ENCODE measurements at places on chromosomes 5 and 9. TPM values are rescaled to one million over a fixed set of nuclear protein-coding genes. Genes with fewer than 3 reads are reported as not detected.

BTNL3 gene
- not detected for polyA plus RNA-seq

DNA sequence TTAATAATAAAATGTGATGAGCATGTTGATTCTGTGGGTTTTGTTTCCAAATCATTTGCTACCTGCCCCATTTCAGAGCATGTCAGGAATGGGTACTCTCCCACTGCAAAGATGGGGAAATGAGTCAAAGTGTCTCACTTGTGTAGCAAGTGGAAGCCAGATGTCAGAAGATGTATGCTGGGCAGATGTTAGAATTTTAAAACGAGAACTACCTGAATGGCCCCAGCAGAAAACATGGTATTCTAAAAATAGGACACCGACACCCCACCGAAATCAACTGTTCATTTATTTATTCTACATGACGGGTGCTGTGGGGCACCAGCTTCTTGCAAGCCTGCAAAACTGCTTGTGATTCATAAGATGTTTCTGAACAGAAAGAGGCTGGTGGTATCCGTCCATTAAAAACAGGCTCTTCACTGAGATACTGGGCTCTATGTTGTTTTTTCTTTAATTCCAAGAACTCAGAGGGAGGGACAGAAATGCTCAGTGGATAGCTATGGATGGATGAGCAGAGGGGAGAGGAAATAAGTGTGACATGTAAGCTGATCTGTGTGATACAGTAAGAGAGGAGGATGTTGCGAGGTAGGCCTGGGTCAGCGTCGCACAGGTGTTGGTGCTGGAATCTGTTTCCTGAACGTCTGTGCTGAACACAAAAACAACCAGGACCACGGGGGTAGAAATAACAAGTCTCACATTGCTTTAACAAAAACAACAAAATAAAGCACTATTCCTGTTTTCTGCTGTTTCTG is 157.2 kb downstream of the EFNA5 start:
- DNase-seq = no peak

DNA sequence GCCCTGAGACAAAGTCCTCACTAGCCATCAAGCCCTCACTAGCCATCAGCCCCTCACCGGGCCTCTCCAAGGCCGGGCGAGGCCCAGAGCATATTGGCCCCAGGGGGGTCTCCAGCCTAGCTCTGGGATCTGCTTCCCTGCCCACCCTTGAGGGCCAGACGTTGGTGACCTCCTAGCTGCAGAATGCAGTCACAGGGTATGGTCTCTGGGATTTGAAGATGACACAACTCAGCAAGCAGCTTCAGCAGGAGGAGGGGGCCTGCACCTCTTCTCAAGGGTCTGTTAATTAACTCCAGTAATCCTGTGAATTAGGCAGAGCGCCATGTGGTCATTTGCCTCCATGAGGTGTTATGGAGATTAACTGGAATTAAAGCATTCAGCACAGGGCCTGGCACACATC is 116.9 kb upstream of the SPOCK1 start:
- no peak for DNase-seq

AIF1L gene
- polyA plus RNA-seq = 371 TPM

DNA sequence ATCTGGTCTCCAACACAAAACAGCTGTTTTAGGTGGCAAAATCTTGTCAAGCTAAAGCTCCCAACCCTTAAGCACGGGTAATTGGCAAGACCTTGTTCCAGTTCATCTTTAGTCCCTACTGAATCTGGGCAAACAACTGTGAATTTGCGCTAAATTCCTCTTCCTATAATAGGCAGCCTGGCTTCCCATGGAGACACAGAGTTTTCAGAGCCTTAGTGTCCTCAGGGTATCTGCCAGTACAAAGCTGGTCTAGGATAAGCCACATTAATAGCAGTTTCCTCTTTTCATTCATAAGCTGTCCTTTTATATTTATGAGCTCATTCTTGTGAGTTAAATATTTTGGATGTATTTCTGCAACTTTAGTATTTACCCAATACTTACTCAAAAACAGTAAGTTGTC is 59.5 kb downstream of the FGF10 start:
- DNase-seq = no peak

DNA sequence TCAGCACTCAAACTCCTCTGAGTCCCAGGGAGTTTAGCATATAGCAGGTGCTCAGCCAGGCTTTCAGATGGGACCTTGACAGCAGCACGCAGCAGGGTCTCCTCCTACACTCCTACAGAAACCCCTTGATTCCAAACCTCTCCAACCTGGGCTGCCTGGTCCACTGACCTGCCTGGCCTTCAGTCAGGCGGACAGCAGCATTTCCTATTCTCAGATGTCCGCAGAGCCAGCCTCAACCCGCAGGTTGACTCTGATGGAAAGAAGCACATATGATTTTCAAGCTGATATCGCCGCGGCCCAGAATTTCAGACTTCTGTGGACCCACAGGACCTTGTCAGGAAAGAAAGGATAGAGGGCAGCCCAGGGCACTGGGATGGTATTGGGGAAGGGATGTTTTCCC is 5.3 kb upstream of the SLC25A48 start:
- no peak for DNase-seq

DNA sequence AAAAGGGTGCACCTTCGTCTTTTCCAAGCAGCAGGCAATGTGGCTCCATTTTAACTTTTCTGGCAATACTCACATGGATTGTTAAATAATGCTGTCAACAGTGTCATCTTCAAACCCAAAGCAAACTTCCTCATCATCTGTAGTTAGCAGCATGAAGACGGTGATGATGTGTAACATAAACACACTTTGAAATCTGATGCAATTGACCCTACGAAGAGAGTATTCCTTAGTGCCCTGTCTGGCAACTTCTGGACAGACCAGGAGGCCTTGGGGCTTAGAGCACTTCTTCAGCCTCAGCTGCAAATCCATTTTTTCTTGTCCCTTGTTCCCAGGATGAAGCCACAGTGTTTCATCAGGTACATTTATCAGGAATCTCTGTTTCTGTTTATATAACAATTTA is 149.1 kb downstream of the GHR start:
- DNase-seq = no peak

FREM1 gene
- 156 TPM for polyA plus RNA-seq

GRCh38 chr9:99663297-99663696 is 158.4 kb upstream of the NR4A3 start:
- DNase-seq = no peak

DNA sequence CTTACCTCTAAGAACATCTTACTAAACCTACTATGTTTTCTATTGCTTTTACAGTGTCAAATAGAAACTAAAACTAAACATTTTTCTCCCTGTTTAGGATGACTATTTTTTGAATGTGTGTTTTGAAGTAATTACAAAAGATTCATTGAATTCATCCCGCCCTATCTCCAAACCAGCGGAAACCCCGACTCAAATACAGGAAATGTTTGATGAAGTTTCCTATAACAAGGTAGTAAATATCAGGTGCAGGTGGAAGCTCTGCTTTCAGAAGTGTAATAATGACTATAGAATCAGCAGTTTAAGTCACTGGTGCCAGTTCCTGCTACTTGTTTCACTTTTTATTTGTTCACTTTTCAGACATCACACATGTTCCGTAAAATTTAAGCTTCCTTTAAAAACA is 20.0 kb downstream of the ERAP2 start:
- no peak for DNase-seq

- no peak for DNase-seq
These were observed 643 bp downstream of the PLEKHG4B start for GRCh38 chr5:92401-93220.

PAEP gene
- not detected for polyA plus RNA-seq

DNA sequence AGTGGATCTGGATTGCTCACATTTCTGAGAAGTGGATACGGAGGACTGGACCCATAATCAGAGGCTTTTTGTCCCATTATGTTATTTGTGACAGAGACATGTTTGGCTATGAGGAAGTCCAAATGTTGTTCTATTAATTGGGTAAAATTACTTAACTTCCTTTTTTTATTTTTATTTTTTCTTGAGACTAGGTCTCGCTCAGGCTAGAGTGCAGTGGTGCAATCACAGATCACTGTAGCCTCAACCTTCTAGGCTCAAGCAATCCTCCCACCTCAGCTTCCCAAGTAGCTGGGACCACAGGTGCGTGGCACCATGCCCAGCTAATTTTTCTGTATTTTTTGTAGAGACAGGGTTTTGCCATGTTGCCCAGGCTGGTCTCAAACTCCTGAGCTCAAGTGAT is 11.9 kb upstream of the PGGT1B start:
- DNase-seq = no peak

- DNase-seq = peak; percentile 80
These were observed 101.3 kb downstream of the RASEF start for GRCh38 chr9:82961504-82962125.

- no peak for DNase-seq
These were observed 28.7 kb downstream of the DNAJC21 start for GRCh38 chr5:34957857-34958690.

- DNase-seq = no peak
These were observed 37.0 kb upstream of the TAF1L start for GRCh38 chr9:32672469-32672868.

DNA sequence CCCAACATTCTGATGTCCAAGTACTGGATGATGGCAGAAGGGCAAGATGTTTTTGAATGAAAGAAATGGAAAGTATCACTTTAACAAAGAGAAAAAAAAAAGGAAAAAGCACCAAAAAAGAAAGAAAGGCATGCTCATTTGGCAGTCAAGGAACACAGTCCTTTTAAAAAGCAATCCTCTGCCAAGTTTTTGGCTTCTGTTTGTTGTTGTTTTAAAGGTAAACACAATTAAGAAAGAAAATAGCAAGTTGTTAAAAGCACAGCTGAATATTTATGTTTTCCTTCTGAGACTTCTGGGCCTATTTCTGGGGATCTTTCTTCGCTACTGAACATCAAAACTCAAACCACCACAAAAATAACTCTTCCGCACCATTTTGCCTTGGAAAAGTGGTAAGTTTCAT is 162.1 kb downstream of the TRPM3 start:
- no peak for DNase-seq

LHX6 gene
- polyA plus RNA-seq = 1.8 TPM

GRCh38 chr5:103111468-103111867 is 8.5 kb downstream of the GIN1 start:
- no peak for DNase-seq

GRCh38 chr5:131769961-131770360 is 26.9 kb downstream of the FNIP1 start:
- no peak for DNase-seq

DNA sequence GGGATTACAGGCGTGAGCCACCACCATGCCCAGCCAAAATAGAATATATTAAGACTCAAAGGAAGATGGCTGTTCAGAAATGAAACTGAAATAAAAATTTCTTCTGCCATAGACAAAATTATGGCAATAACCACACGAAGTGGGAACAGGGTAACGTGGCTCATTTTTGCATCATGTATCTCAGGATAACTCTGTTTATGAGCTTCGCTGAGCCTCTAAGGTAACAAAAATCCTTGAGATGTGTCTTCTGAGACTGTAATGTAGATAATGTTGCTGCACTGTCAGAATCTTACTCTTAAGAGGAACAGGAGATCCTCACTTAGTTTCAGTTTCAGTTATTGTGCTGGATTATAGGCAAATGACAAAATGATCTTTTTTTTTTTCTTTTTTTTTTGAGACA is 153.8 kb downstream of the GOLPH3 start:
- no peak for DNase-seq

GRCh38 chr5:179607160-179607931 is 16.1 kb downstream of the HNRNPH1 start:
- DNase-seq = no peak

TSSK1B gene
- polyA plus RNA-seq = not detected

ACTL7B gene
- polyA plus RNA-seq = not detected

GRCh38 chr5:91591076-91591475 is 208.0 kb upstream of the ARRDC3 start:
- DNase-seq = no peak

ANKRD18B gene
- polyA plus RNA-seq = not detected

PHYHD1 gene
- polyA plus RNA-seq = 51.0 TPM

DNA sequence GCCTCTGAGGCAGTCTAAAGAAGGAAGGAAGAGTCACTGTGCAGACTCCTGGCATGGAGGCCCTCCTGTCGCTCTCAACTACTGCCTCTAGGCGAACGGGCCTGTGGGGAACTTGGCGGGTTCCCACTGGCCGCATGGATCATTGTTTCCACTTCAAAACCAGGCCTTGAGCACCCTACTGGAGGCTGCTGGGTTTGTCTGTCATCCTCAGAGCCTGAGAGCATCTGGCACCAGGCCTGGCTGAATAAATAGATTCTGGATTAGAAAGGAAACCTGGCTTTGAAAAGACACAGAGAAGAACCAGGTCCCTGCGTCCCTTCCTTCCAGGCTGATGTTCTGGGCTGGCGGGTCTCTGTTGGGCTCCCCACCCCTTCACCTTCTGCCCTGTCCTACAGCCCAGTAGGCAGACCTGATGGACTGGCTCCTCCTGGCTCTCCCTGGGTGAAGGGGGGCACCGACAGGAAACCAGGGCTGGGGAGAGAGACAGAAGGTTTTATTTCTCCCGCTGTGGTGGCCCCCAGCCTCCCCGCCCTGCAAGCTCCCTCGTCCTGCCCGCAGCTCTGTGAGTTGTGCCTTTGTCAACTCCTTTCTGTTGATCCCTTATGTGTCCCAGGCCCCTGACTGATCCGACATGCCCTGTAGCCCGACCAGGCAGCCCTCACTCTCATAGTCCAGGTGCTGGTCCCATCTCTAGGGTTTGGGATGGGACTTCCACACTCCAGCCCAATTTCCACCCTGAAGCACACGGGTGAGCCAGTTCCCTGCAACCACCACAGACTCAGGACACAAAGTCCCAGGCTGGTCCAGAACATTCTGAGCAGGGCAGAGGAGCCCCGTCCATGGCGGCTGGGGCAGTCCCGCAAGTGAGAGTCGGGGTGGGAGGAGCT is 50.1 kb downstream of the ADAMTS2 start:
- no peak for DNase-seq

- no peak for DNase-seq
These were observed 344.1 kb downstream of the ADAMTS6 start for GRCh38 chr5:65137631-65138030.

DNA sequence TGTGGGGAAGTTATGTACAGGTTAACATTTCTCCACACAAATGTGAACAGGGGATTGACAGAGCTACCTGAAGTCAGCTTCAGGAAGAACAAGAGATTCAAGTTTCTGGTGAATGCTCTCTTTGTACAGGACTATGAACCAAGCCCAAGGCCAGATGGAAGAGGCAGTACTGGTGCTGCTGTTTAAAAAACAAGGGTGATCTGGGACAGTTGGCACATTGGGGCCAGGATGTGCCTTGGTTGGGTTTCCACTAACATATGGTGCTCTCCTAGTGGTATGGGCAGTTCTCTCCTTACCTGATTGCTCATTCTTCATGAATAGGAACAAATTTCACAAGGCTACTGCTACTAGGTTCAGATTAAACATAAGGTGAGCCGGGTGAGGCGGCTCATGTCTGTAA is 40.0 kb downstream of the MTMR12 start:
- no peak for DNase-seq

DNA sequence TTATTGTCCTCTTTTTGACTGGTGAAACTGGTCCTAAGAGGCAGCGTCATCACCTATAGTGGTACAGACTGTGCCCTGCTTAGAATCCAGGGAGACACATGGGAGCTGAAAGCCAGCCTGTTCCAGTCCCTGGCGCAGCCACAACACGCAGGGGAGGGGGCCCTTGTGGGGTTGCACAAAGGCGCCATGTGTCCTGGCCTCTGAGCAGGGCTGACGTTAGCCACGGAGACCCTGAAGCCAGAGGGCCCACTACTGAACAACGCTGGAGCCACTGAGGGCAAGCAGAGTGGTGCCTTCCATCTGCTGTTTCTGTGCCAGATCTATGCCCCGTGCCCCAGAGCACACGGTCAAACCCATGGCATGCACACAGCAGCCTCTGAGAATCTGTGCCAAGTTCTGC is 147.3 kb downstream of the ACTL7B start:
- no peak for DNase-seq

C9 gene
- polyA plus RNA-seq = 0.37 TPM

PCDHAC2 gene
- polyA plus RNA-seq = 0.96 TPM

All from left renal pelvis (tissue), 4 donors.